H1 (cell line): ENCODE measurements at places on chromosomes 16 and 17.

DNA sequence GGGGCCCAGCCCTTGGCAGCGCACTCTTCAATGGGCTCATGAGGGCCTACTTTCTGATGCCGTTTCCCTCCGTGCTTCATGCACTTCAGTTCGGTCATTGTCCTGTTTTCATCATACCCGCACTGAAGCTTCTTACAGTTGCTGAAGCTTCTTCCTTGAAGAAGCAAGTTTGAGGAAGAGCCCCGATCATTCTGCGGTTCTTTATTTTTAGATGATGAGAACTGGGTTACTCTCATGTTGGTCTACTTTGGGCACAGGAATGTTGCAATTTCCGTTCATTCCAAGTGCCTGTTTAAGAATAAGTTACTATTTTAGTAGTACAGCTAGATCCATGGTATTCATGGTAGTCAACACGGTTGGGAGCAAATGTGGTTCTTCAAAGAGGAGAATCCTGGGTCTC is 587.7 kb upstream of the HSBP1 start:
- DNase-seq = no peak

- no peak for DNase-seq
These were observed 11.8 kb upstream of the ITGAE start for GRCh38 chr17:3812771-3813170.

DNA sequence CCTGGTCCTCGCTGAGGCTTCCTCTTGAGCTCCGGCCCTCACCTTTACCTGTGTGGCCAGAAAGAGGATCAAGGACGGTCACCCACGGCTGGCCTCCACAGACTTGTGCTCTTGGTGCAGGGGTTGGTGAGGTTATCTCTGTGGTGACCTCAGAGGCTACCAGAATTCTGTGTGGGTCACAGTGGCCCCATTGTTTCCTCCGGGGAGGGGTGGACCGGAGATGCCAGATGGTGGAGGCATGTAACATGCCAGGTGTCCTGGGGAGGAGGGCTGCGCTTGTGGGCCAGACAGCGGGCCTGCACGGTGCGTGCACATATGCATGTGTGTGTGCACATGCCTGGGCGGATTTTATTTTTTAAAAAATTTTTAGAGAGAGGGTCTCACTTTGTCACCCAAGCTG is 6.3 kb downstream of the SGCA start:
- DNase-seq = no peak

GRCh38 chr16:6493555-6493954 is 839.1 kb upstream of the RBFOX1 start:
- no peak for DNase-seq

GRCh38 chr16:88790312-88791211 is 5.5 kb upstream of the PIEZO1 start:
- peak; percentile 61 for DNase-seq

DNA sequence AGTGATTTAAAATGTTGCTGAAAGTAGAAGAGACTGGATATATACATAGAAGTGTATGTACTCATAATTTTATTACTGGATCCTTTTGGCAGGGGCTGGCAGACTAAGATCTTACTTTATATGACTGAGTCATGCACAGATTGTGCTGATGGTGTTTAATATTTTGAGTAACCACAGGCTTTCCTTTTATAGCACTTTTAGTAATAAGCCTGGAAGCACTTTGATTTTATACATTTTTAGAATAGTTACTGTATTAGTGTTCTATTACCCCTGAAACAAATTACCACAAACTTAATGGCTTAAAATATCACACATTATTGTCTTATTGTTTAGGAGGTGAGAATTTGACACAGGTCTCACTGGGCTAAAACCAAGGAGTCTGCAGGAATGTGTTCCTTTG is 113.4 kb upstream of the CDH8 start:
- no peak for DNase-seq

- DNase-seq = no peak
These were observed 93.6 kb upstream of the TBX2 start for GRCh38 chr17:61306003-61306402.

DNA sequence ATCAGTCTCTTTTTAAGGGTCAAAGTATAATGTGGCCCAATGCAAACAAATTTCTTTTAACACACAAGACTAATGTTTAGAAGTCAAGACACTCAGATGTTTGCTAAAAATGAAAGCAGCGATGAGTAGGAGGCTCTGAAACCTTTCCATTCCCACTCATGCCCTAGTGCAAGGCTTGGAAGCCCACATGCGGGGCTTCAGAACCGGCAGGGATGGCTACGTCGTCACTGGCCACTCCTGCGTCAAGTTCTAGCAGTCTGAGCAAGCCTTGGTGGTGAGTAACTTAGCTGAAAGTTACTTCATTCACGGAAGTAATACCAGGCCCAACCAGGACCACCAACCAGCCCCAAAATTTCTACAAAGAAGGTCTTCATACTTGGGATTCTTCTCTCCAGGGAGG is 14.8 kb upstream of the TMED6 start:
- DNase-seq = no peak

DNA sequence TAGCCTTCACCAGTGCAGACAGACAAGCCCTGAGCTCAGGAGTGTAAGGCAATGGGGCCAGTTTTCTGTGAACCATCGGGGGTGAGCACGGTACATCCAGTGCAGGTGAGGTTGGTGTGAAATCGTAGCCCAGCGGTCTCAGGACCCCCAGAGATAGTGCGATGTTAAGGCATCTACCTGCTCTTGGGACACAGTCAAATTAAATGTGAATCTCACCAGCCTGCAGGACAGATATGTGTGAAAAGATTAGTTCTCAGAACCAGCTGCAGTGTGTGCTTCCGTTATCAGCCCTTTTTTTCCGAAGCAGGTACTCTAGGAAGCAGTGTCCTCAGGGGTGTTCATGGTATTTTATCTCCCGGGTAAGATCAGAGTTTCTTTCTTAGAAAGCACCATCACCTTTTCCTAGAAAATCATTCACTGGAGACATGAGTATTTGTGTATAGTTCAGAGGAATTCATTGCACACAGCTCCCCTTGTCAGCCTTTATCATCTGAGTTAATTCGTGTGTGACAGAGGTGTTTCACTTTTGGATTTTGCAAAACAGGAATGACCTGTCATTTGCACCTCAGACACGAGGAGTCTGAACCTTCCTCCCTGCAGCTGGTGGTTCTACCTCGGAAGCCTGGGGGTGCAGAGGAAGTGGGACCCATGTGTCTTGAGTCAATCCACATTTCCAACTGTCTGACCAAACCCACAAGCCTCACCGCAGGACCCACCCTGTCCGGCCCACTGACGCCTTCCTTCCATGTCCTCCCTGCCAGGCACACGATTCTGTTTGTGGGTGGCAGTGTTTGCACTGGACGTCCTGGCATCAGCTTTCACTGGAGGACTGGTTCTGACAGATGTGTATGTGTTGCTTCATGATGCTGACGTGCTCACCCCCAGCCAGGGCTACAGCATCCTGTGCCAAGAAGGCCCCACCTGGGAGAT is 107.8 kb downstream of the CLEC16A start:
- no peak for DNase-seq

DNA sequence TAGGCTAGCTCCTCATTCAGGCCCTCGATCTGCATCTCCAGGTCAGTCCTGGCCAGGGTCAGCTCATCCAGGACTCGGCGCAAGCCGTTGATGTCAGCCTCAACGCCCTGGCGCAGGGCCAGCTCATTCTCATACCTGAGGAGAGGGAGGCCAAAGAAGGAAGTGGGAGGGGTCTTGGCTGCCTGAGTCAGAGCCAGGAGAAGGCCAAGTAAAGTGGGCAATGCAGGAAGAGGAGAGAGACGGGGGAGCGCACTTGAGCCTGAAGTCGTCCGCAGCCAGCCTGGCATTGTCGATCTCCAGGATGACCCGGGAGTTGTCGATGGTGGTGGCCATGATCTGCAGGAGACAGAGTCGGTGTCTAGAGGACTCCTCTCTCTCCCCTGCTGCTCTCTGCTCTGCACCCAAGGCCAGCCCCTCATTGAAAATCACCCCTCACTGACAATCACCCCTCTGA is 1.8 kb downstream of the KRT15 start:
- no peak for DNase-seq

GRCh38 chr17:6352801-6353560 is 81.9 kb downstream of the AIPL1 start:
- DNase-seq = no peak

DNA sequence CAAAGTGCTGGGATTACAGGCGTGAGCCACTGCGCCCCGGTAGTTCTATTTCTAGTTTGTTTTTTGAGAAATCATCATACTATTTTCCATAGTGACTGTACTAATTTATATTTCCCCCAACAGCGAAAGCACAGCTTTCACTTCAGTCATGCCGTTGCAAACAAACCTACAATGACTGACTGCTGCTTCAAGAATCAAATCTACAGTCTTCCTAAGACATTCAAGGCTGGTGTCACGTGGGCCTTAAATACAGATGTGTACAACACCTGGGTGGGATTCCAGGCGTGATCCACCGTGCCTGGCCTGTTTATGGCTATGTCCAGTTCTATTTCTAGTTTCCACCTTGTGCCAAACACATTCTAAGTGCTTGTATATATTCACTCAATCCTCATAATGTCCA is 72.0 kb downstream of the ABCC6 start:
- no peak for DNase-seq

DNA sequence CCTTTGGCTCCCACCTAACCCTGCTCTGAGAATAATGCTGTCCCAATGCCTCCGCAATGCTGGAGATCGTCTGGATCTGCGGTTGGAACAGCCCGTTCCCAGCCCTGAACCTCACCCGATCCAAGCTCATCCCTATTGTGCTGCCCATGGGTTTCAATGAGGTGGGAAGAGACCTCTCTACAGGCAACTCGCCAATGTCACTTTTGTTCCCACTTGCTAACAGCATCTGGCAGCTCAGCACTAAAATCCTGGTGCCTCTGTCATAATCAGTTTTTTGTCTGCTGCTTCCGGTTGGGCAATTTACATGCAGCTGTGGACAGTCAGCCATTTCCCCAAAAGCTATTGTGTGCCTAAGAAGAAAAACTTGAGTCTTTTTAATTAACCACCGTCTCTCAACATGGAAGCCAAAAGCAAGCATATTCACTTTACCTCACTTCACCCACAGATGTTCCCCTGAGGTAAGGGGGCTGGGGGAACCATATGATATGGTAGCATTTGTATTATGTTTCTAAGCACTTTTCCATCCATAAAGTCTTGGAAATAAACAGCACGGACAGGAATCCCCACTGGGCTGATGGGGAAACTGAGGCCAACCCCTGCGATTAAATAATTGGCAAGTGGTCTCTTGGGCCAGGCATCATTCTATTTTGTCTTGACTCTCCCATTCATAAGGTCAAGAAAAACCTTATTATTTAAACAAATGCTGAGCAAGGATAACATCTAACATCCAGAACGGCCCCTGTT is 159.2 kb upstream of the CDH5 start:
- peak; percentile 22 for DNase-seq
